ENCODE measurements at places on chromosomes 11 and 22. TPM values are rescaled to one million over a fixed set of nuclear protein-coding genes. Genes with fewer than 3 reads are reported as not detected.

DNA sequence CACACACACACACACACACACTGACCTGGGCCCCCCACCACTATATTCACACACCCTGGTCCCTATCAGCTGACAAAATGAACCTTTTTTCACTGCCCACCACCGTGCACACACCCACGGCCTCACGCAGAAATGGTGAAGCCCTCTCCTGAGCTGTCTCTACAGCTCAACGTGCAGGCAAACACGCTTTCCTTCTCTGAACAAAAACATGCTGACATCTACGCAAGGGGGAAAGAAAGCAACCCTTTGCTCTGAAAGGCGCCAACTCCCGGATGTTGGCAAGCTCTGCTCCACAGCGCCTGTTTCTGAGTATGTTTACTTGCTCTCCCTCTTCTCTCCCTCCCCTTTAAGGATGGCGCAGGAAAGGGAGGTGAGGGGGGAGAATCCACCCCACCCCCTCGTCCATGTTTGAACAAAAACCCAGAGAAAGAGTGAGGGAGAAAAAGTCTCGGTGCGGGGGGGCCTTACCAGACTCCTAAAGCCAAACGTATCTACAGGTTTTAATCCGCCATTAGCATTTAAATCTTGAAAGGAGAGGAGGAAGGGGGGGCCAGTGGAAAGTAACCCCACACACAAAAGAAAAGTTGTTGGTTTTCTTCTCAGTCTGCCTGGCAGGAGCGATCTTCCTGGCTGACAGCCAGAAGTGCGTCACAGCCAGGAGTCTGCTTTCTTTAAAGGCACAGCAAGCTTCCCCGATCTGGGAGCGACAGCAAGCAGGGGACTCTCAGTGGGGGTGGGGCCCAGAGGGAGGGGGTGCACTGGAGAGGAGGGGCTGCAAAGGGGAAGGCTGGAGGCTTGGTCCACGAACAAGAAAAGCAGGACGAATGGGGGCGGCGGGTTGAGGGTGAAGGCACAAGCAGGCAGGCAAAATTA lies 39.6 kb downstream of the NUMA1 start:
- peak; percentile 95 for DNase-seq

- DNase-seq: no peak
Measured at GRCh38 chr11:109223451-109223850, 198.5 kb upstream of the C11orf87 start.

DNA sequence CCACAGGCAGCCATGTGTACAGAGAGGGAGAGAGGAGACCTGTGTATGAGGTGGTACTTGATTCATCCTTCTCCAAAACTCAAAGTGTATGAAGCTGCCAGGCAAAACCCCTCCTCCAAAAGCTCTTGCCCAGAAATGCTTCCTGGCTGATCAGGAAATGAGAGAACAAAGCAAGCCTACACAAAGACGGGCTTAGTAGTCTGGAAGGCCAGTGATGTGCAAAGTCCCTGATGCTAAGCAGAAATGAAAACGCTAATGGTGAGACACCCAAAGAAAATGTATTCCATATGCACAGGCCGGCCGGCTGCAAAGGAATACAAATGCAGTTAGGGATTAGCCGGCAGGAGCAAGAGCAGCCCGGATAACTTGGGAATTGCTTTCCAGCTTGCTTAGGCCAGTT lies 234.9 kb upstream of the CADM1 start:
- no peak for DNase-seq

GRCh38 chr11:83583757-83584366 lies 297.7 kb upstream of the CCDC90B start:
- peak; percentile 27 for DNase-seq

DNA sequence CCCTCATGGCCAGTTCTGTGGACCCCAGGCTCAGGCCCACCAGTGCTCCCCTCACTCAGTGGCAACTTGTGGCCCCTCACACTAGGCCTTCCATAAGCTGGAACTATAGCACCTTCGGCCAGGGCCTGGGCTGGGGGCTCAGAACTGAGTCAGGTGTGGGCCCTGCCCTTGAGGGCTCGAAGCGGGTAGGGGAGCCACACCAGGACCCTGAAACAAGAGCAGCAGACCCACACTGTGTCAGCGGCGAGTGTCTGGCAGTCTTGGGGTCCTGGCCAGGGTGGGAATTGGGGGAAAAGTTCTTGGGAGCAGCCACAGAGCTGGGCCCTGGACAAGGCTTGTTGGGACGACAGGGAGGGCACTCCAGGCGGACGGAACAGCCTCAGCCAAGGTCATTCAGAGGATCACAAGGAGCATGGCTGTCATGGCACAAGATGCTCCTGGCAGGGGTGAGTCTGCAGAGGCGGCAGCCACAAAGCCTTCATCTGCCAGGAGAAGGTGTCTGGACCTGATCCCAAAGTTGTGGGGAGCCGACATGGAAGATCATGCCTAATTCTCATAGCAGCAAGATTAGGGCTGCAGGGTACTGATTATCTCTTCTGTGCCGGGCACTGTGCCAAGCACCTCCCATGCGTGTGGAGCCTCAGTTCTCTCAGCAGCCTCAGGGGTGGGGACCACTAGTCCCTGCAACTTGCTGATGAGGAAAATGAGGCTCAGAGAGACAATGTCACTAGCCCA lies 50.7 kb downstream of the SHISAL1 start:
- DNase-seq: no peak

DNA sequence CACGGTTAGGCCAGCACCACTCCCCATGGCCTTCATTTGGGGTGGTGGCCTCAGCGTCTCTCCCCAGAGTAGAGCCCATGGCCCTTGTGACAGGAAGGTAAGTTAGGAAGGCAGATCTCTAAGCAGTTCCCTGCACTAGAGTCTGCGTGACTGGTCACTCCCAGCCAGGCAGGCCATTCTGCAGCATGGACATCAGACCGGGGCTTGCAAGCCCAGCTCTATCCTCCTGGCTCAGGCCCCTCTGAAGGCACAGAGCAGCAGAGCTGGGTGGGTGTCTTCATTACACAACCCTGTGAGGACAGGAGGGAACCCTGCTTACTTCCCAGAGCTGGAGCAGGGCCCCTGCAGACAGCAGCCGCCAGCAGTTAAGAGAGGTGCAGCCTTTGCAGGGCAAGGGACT lies 77.3 kb downstream of the PIWIL3 start:
- DNase-seq: no peak

- peak; percentile 73 for DNase-seq
Measured at GRCh38 chr22:29912605-29913398, 29.8 kb downstream of the MTMR3 start.

- DNase-seq: peak; percentile 67
Measured at GRCh38 chr22:37328017-37328416, 45.7 kb downstream of the CYTH4 start.

FAM83F gene
- total RNA-seq: not detected

LRRC56 gene
- total RNA-seq: 3.4 TPM

CHADL gene
- not detected for total RNA-seq

RNF26 gene
- 13.4 TPM for total RNA-seq

MRGPRF gene
- 1.2 TPM for total RNA-seq

CBLIF gene
- not detected for total RNA-seq

RAPSN gene
- not detected for total RNA-seq

PRR33 gene
- not detected for total RNA-seq

MUC5B gene
- 0.03 TPM for total RNA-seq

Data from Caki2 (cell line).